ENCODE measurements at places on chromosomes 5 and 9.

DNA sequence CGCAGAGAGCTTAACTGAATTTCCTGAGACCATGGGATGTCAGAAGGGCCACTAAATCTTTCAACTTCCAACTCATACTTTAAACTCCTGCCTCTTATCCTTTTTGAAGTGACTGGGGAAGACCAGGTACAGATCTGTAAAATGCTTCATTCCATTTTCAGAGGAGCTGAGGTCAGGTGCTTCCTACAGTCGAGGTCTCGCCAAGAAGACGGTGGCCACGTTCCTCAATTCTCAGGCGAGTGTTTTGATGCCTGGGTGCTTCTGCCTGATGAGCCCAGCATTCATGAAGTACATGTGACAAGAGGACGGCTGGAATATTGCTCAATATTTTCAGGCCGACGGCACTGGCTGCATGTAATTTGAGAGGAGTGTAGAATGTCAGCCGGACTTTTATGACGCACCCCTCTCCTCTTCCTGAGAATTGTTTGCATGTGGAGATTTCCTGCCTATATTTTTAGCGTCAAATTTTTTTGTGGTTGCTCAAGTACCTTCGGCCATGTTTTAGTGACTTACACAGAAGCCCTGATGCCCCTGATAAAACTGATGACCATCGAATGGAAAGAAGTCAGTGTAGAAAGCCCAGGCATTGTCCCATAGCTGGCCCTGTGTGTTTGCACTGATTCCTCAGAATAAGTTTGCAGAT, 38.8 kb upstream of the GLRX start:
- no peak for DNase-seq

DNA sequence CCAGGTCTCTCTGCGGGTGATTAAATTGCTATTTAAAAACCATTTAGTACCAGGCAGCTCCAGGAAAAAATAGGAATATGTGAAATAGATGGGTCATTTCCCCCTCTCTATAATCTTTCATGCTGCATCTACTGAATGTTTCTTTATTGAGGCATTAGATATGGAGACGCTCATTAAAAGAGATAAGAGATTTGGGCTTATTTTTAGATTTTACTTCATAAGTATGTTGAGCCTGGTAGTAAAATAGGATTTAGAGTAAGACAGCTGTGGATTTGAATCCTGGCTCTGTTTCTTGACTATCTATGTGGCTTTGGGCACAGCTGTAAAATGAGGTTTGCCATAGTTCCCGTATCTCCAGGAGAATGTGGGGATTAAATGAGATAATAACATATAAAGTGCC, 451.0 kb upstream of the GRIA1 start:
- no peak for DNase-seq

GRCh38 chr9:127090341-127090985, 32.0 kb downstream of the ANGPTL2 start:
- no peak for DNase-seq

GRCh38 chr5:116880601-116881000, 306.0 kb upstream of the SEMA6A start:
- DNase-seq = no peak

- DNase-seq = no peak
These were observed 176.8 kb downstream of the MELK start for GRCh38 chr9:36749461-36749860.

GRCh38 chr9:92717201-92718085, 47.2 kb downstream of the BICD2 start:
- no peak for DNase-seq

DNA sequence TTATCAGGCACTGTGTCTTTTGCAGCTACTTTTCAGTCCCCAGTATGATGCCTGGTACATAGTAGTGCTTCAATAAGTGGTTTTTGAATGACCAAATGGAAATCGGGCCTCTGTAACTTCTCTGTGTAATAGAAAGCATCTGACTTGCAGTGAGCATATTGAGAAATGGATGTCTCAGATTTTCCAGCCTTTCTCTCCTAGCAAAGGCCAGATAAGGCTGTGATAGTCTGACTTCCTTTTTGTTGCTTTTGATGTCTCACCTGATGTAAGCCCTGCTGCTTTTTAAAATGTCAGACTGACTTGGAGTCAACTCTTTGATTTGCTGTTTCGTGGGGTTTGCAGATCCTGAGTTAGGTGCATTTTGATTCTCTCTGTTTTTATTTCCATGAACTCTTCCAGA, 590.0 kb upstream of the ZNF608 start:
- DNase-seq = no peak

GRCh38 chr5:5132234-5132633, 7.9 kb upstream of the ADAMTS16 start:
- no peak for DNase-seq

DNA sequence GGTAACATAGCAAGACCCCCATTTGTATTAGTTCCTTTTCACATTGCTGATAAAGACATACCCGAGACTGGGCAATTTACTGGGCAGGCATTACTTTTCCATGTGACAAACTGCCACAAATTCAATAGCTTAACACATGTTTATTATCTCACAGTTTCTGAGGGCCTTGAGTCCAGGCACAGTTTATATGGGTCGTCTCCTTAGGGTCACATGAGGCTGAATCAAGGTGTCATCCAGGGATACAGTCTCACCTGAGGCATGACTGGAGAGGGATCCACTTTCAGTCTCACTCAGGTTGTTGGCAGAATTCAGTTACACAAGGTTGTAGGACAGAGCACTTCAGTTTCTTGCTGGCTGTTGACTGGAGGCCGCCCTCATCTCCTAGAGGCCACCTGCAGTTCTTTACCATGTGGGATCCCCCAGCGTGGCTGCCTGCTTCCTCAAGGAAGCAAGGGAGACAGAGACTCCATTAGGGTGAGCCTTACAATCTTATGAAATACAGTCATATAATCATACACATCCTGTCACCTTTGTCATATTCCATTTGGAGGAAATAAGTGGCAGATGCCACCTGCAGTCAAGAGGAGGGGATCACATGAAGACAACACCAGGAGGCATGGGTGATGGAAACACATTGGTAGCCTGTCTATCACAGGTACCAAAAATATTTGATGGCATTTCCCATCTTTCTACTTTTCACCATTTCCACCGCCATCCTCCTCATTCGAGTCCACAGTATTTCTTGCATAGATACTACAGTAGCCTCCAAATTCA, 15.1 kb upstream of the ERAP1 start:
- DNase-seq = no peak

DNA sequence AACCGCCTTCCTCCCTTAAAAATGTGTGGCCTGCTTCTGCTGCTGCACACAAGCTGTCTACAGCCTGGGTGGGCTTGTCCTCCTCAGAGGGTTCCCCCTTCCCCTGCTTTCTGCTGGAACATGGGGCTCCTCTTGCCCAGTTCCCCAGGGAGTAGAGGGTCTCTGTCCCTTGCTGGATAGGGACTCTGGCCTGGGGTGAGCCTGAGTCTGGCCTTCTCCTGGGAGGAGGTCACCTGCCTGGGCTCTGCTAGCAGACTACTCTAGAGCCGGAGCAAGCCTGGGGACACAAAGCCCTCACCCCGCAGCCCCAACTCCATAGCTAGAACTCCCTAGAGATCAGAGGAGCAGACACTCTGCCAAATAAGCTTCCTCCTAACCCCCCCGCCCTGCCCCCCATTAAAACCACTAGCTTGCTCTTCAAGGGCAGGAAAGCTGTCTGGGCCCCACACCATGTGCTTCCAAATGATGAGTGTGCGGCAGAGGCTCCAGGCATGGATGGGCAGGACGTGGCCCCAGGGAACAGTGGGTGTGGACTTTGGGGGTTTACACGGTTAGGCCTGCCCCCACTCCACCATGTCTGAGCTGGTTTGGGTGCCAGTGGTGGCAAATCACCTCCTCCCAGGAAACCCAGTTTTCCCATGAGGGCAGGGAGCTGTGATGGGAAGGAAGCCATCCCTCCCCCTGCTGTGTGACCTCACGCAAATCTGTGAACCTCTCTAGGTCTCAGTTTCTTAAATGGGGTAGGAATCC, 10.0 kb downstream of the TCF7 start:
- DNase-seq = no peak

DNA sequence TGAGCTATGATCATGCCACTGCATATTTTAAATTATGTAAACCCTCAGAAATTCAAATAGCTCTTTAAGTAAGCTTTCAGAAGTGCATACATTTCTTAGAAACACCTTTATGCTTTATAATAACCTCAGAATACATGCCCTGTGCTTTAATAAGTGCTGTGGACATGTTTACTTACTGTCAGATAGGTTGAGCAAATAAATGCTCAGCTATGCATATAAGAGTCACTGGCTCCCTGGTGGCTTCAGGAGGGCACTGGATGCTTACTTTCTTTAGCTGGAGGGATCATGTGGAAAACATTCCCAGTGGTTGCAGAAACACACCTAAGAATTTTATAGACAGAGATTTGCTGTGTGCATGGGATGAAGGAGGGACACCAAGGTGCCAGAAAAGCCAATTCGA, 74.4 kb downstream of the PDE6A start:
- DNase-seq = no peak

- no peak for DNase-seq
These were observed 65.3 kb downstream of the PRLR start for GRCh38 chr5:35164860-35165542.

All from NCI-H187 treated with DMSO at 0.1 percent for 48 hours (cell line).